ENCODE measurements at places on chromosomes 12 and 14.

- no peak for DNase-seq
Observed at GRCh38 chr12:29429999-29430715, 49.2 kb upstream of the ERGIC2 start.

GRCh38 chr14:84340938-84341337 lies 1189.0 kb upstream of the FLRT2 start:
- DNase-seq, result no peak

GRCh38 chr12:44477331-44477980 lies 398.7 kb downstream of the NELL2 start:
- no peak for DNase-seq

DNA sequence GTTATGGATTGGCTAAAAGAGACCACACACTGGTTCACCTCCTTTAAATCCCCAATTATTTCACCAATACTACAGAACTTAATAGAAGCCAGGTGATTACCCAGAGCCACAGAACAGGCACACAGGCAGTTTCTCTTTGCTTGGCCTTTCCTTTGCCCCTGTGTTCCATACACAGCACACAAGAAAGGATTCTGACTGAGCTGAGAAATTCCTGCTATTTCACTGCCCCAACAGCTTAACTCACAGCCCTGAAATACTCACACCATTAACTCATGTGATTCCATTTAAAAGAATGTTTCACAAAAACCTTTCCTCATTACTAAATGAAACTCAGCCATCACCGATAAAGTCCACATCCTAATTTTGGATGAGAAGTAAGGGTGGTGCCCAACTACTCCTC lies 133.6 kb downstream of the MED13L start:
- no peak for DNase-seq

DNA sequence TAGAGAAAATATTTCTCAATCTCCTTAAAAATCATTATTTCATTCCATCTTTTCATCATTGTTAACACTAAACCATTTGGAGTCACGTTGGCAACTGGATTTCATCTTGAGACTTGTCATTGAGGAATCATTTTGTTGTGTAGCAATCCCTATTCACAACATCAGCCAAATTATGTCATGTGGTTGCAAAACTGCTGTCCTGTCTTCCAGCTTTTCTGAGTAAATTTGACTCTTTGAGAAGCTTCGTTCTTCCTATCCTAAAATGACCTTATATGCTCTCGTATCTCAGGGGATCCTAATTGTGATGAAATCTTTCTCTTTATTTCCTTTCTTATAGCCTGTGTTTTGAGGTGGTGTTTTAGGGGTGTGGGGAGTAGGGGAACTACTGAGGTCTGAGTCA lies 30.6 kb upstream of the KICS2 start:
- no peak for DNase-seq

DNA sequence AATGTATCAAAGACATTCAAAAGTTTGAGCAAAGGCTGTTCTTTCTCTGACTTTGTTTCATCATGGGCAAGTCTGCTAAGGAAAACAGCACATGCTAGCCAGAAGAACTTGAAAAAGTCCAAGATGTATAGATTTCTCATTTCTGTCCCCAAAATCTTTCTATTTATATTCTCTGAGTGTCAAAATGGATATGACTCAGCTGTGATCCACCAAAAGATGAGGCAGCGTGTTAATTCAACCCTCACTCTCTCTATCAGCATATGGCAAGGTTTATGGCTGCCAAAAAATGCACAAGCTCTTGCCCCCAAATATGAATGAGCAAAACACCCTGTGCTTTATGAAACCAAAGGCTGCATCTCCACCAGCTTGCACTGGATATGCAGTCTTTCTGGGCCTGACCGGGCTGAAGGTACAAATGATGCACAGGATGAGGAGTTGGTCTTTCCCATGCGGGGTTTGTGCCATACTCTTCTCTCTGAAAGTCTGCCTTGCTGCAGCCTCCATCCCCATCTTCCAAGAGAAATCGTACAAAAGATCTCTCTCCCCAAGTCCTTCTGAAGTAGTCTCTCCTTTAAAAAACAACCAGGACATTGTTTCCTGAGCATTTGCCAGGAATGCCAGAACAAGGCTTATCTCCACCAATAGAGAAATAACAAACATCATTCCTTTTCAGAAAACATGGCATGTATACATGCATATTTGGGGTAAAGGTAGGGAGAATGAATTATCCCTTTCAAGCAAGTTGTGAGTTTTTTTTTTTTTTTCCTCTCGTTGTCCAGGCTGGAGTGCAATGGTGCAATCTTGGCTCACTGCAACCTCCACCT lies 203.4 kb downstream of the TMX1 start:
- no peak for DNase-seq
